ENCODE measurements at places on chromosomes 6 and 20.

DNA sequence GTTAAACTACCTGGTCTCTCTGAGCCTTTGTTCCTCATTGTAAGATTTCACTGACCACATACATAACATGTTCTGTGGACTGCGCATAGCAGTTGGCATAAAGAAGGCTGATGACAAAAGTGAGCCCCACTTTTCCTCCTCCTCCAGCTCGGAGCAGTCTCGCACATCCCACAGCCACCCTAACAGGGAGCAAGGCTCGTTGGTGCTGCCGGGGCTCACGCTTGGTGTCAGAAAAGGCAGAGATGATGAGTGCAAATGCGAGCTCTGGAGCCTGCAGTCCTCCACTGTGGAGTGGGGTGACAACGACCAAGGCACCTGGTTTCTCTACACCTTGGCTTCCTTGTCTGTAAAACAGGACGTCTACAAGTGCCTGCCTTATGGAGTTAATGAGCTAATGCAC lies 9.7 kb downstream of the TGM3 start:
- DNase-seq, result no peak

DNA sequence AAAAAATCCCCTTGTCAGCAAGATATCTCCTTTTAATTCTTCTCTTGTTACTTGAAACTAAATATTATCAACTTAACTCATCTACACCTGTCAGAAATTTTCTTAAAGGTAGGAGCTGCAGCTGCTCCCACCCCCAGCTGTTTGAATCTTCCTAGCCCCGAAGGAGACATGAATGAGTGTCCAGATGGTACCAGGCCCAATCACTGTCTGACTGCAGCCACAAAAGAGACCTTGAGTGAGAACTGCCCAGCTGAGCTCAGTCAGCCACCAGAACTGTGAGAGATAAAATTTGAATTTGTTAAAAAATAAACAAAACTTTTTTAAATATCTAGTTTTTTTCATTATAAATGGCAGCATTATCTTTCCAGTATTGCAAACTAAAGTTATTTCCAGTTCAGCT lies 84.7 kb downstream of the PRSS35 start:
- DNase-seq, result no peak

- DNase-seq, result no peak
Observed at GRCh38 chr20:45416917-45417316, 976 bp downstream of the PIGT start.

DNA sequence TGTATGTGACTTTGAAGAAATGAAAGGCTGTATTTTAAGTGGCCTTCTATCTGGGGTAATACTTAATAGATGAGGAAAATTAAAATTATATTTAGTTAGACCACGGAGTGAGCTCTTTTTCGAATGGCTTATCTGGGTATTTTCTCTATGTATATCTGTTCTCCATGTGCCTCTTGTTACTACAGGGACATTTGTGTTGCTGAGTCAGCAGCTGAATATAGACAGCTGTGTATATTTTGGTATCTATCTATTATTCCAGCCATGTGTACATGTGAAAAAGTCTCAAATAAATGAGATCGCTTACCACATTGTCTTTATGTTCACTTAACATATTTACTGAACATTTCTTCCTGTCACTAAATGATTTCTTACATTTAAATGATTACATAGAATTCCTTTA lies 57.2 kb downstream of the TMEM200A start:
- DNase-seq, result no peak

- no peak for DNase-seq
Observed at GRCh38 chr20:61027218-61027617, 224.8 kb upstream of the CDH4 start.

- no peak for DNase-seq
Observed at GRCh38 chr20:4022386-4023286, 7.3 kb upstream of the RNF24 start.

- no peak for DNase-seq
Observed at GRCh38 chr6:140203661-140204147, 829.3 kb upstream of the CITED2 start.

DNA sequence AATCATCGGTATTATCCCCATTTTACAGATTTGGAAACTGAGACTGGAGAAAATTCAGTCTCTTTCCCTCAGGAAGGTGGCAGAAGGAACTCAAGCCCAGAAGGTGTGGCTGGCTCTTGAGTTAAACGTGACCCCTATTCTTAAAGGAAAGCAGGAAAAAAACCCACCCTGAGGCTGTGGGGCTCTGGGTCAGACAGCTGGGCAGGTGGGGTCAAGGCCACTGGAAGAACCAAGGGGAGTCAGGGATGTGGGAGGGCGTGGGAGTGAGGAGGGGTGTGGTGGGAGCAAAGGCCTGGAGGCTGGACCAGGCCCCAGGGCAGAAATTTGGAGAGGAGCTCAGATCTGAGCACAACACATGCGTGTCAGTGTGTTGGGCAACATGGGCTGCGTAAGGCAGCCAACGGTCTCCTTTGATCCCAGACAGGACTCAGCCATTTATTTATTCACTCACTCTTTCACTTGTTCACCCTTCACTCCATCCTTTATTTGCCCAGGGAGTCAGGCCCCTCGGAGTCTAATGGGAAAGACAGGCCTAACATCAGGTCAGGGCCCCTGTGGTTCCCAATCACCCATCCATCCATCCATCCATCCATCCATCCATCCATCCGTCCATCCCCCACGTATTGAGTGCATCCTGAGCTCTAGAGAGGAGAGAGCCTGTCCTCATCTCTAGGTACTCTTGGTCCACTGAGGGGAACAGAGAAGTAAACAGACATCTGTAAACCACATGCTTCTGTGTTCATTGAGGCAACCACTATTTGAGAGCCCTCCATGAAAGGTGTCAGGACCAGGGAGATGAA lies 165.0 kb downstream of the VEGFA start:
- no peak for DNase-seq

DNA sequence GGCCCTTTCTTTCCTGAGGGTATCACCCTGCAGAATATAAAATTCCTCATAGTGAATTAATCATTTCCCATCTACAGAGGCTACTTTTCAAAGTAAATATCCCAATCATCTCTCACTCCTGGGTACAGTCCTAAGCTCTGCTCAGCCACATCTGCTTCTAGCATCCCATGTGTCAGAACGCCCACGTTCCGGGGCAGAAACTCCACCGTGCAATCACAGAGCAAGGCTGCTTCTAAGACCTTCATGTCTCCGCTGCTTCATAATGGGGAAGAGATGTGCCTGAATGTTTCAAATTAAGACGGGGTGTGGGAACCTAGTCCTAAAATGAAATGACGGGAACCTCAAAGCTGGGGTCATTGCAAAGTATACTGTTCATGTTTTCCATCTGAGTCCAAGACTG lies 208.8 kb upstream of the GMDS start:
- DNase-seq, result no peak

- DNase-seq, result no peak
Observed at GRCh38 chr6:151452750-151453427, 963 bp upstream of the RMND1 start.

GRCh38 chr6:28370440-28370839 lies 20.7 kb downstream of the ZKSCAN3 start:
- no peak for DNase-seq

DNA sequence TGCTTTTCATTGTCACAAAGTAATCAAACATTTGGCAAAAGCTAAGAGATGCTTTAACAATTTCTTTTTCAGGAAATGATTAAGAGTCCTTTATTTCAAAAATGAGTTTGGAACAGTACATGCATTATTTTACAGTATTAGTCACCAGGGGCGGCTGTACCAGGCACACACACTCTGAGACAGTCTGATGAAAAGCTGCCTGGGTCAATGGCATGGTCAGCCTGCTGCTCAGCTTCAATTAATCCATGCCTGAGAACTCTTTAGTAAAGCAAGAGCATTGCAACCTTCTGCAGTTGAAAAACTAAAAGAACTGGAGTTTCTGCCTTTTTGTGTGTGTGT lies 105.5 kb downstream of the TULP4 start:
- no peak for DNase-seq

DNA sequence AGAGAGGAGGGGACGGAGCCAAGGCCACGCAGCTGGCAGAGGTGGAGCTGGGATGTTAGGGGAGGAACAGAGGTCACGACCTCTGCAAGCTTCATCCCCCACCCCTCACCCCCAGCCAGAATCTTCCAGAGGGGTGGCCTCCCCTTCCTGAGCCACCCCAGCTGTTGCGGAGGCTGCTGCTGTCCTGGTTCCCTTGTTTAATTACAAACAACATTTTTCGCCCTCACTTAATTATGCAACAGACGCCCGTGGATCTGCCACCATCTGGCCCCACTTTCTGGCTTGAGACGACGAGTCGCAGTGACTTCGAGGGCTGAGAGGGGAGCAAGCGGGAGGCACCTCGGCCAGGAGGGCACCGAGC lies 153.7 kb upstream of the PTPN1 start:
- DNase-seq, result no peak

DNA sequence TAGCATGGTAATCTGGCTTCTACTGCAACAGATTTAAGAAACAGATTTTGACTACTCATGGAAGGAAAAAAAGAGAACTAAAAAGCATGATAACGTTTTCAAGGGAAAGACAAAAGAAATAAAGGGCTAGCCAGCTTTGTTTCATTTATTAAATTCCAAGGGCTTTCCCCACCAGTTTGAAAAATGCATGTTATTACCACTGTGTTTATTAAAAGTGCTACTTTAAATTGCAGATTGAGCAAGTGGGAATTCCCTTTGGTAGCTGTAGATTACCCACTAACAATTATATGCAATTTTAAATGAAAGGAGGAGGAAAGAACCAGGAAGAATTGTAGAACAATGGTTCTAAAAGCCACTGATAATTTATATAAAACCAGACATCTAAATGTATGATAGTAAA lies 40.6 kb upstream of the NHSL1 start:
- DNase-seq, result no peak

DNA sequence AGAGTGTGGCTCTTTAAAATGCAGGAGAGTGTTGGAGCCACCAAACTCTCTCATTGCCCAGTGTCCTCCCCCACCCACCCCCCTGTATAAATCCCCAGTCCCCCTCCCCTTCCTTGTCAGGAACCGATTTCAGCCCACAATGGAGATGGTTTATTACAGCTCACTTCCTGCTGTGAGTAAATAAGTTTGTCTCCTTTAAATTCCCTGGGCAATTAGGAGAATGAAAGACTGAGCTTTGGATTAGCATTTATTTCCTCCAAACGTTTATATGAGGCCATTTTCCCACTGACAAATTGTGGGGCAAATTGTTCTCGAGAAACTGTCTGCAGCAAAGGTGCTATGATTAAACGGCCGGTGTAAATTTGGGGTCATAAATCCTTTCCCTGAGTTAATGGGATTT lies 128.8 kb downstream of the DHX35 start:
- no peak for DNase-seq

DNA sequence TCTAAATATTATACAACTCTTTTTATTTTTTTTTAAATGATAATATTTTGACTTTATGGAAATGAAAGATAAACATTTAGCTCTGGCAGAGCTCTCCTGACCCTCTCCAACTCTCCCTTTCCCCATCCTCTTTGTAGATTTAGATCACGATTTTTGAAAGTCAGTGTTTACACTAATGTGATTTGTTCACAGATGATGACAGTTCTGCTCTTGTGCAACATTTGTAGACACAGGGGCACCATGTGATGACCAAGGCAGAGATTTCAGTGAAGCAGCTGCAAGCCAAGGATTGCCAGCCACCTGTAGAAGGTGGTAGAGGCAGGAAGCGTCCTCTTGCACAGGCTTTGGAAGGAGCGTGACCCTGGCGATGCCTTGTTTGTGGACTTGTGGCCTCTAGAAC lies 483.2 kb downstream of the QKI start:
- DNase-seq, result no peak

DNA sequence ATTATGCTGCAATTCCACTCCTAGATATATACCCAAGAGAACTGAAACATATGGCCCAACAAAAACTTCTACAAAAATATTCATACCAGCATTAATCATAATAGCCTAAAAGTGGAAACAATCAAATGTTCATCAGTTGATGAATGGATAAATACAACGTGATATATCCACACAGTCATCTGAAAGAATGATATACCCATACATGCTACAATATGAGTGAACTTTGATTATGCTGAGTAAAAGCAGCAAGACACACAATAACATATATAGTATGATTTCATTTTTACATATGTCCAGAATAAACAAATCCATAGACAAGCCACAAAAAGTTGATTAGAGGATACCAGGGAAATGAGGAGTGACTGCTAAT lies 30.7 kb downstream of the CDK19 start:
- DNase-seq, result no peak

DNA sequence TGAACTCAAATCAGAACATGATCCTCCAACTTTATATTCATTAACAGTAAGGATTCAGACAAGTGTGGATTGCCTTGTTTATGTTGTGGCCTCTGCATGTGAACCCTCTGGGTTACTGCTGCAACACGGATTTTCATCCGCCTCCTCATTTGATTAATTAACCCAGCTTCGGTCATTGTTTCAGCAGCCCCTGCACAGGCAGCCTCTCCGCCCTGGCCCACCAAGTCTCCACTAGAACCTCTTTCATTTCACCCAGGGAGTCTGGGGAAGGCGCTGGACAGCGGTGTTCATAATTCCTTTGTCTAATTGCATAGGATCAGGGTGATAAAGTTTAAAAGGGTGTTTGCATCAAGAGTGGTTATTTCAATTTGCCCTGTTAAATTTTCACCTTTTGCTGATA lies 15.7 kb downstream of the NKX2-2 start:
- no peak for DNase-seq

GRCh38 chr20:34431168-34431567 lies 68.1 kb downstream of the ITCH start:
- no peak for DNase-seq

- no peak for DNase-seq
Observed at GRCh38 chr6:158830736-158831135, 11.6 kb upstream of the EZR start.

DNA sequence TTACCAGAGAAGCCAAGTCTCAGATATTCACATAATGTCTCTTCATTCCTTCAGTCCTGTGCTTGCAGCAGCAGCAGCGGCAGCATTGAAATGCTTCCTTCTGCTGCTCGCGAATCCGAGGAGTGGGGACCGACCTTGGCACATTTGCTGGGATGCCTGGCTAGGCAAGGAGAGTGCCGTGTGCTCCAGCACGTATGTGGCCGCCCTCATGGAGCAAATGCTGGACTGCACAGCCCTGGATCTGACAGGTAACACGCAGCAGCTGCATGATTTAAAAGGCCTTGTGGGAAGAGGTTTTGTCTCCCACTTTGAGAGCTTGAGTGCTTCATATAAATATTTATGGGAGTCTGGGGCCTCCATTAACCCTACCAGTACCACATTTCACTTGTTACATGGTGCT lies 9.9 kb downstream of the MAFB start:
- DNase-seq, result no peak
